Transverse colon (tissue), 4 donors: ENCODE measurements at places on chromosomes 7 and 10. TPM values are rescaled to one million over a fixed set of nuclear protein-coding genes. Genes with fewer than 3 reads are reported as not detected.

Gene C10orf62
- not detected for total RNA-seq

DNA sequence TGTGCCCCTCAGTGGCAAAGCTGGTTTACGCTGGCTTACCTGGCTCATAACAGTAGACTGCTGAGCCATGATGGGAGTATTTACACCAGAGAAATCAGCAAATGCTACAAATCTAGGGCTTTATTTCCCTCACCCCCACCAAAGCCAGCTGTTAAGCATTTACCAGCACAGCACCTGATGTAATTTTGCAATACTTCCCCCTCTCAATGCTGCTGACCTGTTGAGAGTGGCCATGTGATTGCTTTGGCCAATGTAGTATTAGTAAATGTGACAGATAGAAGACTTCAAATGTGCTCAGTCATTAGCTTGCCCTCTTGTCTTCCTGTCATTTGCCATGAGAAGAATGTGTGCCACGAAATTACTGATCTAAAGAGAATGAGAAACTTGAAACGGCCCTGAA, 46.6 kb downstream of the HERPUD2 start:
- no peak overlapping the region for H3K4me3 ChIP-seq
- H3K4me1 ChIP-seq, result peaks cover 11% of the 10 kb centered on the region
- no peak overlapping the region for H3K27ac ChIP-seq

Gene KEL
- not detected for total RNA-seq

Gene CPA1
- not detected for total RNA-seq

Gene GCK
- 0.96 TPM for total RNA-seq

- H3K27ac ChIP-seq, result no peak overlapping the region
- no peak overlapping the region for H3K4me3 ChIP-seq
- H3K4me1 ChIP-seq, result no peaks in the 10 kb centered on the region
- H3K27me3 ChIP-seq, result no peaks in the 10 kb centered on the region
- no peak for DNase-seq
- no peaks in the 10 kb centered on the region for H3K36me3 ChIP-seq
Measured at GRCh38 chr7:21184942-21185652, 242.8 kb upstream of the SP4 start.

Gene NODAL
- not detected for total RNA-seq

Gene TRIM24
- total RNA-seq, result 26.9 TPM

GRCh38 chr10:127600479-127600878, 51.4 kb downstream of the NPS start:
- no peaks in the 10 kb centered on the region for H3K4me1 ChIP-seq
- no peaks in the 10 kb centered on the region for H3K27me3 ChIP-seq
- DNase-seq, result no peak
- no peaks in the 10 kb centered on the region for H3K36me3 ChIP-seq

DNA sequence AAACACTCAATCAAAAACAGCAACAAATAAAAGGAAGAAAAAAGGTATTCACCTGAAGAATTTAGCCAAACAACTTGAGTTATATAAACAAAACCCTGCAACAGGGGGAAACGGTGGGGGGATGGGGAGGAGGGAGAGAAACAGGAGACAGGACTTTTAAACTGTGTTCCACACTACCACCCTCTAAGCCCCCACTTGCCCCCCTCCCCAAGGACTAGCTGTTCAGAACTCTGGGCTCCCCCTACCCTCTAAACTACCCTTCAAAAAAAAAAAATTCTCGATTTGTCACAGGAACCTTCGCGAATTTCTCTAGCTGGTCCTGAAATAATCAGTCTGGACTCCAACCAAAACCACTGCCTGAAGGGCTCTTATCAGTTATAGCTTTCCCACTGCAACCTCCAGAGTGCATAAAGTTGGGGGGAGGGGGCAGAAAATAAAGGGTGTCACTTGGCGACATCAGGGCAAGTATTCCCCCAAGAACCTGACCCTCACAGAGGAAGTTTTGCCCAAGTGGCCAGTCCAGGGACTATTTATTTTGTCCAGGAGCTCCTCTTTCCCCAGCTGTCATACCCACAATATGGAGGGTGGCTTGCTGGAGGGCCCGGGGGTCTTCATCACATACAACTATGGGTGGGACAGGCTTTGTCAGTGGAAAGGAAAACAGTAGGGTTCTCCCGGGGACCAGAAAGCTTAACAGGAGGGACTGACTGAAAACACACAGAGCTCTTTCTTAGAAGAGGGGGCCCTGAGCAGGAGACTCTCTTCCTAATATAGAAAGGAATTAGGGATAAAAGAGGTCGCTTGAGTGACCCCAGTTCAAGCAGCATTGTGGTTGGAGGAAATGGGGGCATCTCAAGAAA, 1.3 kb downstream of the UBE2H start:
- no peaks in the 10 kb centered on the region for H3K36me3 ChIP-seq
- H3K4me1 ChIP-seq, result peaks cover 40% of the 10 kb centered on the region
- H3K4me3 ChIP-seq, result peak overlapping the region; percentile 96
- no peaks in the 10 kb centered on the region for H3K27me3 ChIP-seq
- peak; percentile 24 for DNase-seq
- H3K27ac ChIP-seq, result peak overlapping the region; percentile 95

DNA sequence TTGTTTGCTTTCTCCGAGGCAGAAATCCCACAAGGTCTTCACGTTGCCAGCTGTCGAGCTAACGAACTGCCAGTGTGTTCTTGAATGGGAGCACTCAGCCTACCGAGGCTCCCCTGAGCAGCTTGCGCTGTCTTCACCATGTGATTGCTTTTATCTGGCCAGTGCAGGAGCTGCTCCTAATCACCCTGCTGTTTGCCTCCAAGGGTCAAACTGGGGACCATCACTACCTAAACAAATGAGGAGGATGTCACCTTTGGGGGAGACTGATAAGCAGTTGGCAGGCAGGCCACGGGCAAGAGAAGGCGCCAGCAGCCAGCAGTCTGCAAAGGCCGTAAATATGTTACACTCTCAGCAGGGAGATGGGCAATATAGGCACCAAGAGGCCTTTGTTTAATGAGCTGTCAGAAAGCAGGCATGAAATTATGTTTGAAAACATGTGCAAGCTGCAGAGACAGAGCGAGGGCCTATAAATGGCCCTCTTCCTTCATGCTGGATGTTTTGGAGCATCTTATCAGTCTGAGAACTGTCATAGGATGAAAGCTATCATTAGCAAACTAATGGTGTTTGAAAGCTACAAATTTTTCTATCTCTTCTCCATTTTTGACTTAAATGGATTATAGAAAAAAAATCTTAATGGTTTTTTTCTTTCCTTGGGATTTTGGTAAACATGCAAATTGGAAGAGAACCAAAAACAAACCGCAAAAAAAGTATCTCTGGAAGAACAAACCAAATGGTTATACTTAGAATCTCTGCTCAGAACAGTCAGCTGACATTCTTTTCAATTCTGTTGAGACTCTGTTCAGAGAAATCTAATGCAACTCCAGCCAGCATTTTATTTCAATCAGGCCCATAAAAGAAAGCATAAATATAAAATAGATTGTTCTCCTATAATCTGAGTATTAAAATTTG, 267.3 kb upstream of the NPVF start:
- H3K27me3 ChIP-seq, result no peaks in the 10 kb centered on the region
- no peak overlapping the region for H3K27ac ChIP-seq
- DNase-seq, result no peak
- no peaks in the 10 kb centered on the region for H3K36me3 ChIP-seq
- no peaks in the 10 kb centered on the region for H3K4me1 ChIP-seq

DNA sequence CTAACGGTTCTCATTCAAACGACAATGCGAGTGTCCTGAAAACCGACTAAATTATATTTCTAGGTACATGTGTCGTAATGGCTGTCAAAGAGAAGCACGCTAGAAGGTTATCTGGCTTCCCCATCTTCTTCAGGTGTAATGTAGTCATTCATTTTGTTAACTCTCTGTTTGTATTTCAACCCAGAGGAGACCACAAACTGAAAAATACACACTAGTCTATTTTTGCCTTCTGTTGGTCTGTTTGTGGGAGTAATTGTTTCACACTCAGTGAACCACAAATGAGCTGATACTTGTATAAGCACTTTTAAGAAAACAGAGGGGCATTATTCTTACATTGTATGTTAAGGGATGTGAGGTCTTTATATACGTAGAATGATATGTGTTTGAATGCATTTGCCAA, 305.9 kb downstream of the GATA3 start:
- H3K4me3 ChIP-seq, result no peak overlapping the region
- H3K27me3 ChIP-seq, result no peaks in the 10 kb centered on the region
- H3K4me1 ChIP-seq, result no peaks in the 10 kb centered on the region

GRCh38 chr7:42237811-42238541, 967 bp upstream of the GLI3 start:
- H3K27ac ChIP-seq, result peak overlapping the region; percentile 95
- peaks cover 53% of the 10 kb centered on the region for H3K27me3 ChIP-seq
- peak overlapping the region; percentile 74 for H3K4me3 ChIP-seq
- no peaks in the 10 kb centered on the region for H3K36me3 ChIP-seq

Gene NPSR1
- not detected for total RNA-seq

DNA sequence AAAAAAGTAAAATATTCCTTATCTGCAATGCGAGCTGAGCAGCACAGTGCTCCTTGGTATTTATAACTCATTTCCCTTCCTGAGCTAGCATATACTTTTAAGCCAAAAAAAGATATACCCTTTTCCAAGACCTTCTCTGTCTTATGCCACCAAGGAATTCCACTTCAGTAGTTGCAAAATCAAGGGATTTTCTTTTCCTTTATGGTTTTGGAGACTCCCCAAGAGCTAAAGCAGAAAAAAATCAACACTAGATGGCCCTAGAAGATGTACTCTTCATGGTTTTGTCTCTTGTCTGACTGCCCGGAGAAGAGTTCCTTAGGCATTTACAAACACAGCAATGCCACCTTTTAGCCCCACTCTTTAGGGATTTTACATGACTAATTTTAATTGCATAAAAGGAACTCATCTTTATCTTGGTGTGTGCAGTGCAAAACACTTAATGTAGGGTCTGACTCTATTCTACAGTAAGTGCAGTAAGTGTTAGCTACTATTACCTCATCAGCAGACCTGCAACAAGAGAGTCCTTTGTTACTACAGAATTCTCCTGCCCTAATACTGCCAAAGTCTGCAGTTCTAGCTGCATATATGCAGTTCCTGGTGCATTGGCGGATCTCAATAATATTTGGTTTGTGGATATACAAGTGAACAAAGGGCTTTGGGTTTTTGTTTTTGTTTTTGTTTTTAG, 443.3 kb downstream of the GFRA1 start:
- DNase-seq, result no peak
- H3K4me3 ChIP-seq, result no peak overlapping the region
- H3K4me1 ChIP-seq, result no peaks in the 10 kb centered on the region
- no peaks in the 10 kb centered on the region for H3K27me3 ChIP-seq
- H3K27ac ChIP-seq, result no peak overlapping the region

DNA sequence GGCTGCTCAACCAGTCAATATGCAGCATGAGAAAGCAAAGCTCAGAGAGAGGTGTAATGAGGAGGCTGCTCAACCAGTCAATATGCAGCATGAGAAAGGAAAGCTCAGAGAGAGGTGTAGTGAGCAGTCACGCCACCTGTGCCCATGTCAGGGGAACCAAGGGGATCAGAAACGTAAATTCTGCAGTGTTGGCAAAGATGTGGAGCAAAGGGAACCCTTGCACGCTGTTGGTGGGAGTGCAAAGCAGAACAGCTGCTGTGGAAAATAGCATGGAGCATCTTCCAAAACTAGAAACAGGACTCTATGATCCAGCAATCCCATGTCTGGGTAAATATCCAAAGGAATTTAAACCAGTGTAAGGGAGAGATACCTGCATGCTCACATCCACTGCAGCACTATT, 194.9 kb downstream of the DIP2C start:
- peak overlapping the region; percentile 90 for H3K27ac ChIP-seq
- H3K27me3 ChIP-seq, result no peaks in the 10 kb centered on the region
- no peak for DNase-seq
- H3K36me3 ChIP-seq, result no peaks in the 10 kb centered on the region
